ENCODE measurements at places on chromosomes 5 and 9.

GRCh38 chr9:123945532-123945931, 15.6 kb upstream of the DENND1A start:
- DNase-seq = no peak

DNA sequence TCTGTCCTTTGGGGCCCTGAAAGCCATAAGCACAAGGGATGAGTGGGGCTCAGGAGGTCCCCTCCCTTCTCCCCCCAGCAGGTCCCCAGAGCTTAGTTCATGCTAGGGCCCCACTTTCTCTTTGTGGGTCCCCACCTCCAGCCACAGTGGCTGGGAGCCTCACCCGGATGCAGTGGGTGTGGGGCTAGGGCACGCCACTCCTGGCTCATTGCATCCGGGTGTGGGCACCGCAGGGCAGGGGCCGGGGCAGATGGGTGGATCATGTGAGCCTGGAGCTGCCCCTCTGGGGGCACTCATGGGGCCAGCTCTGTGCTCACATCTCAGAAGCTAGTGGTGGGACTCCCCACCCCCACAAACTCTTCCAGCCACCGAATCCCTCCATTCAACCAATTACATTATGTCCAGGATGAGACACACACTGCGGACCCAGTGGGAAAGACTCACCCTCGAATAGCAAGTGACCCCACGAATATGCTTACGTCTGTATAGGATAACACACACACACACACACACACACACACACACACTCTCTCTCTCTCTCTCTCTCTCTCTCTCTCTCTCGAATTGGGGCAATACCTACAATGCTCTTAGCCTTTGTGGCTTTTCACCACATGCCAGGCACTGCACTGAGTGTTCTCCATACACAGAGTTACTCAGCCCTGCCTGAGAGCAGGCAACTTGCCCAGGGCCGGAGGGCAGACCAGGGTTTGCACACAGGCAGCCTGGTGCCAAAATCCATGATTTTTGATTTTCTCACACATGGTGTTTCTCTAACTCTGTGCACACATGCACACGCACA, 16.8 kb upstream of the PHYKPL start:
- DNase-seq = no peak

GRCh38 chr5:90193185-90193822, 216.3 kb downstream of the CETN3 start:
- DNase-seq = no peak

DNA sequence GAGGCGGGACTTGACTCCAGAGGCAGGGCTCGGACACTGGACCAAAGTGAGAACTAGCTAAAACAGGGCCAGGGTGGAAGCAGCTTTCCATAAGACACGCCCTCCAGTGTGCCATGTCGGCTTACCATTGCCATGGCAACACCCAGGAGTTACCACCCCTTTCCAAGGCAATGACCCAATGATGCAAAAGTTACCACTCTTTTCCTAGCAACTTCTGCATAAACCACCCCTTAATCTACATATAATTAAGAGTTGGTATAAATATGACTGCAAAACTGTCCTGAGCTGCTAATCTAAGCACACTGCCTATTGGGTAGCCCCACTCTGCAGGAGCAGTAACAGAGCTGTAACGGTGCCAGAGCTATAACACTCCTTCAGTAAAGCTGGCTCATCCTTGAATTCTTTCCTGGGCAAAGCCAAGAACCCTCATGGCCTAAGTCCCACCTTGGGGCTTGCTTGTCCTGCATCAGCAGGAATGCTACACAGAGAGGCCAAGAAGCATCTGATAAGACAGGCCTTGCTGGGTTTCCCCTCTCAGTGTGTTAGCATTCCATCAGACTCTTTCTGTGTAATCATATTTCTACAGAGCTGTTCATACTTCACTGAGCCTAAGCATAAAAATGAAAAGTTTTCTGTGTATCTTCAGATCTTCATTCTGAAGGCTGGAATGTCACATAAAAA, 262.7 kb upstream of the KLF9 start:
- no peak for DNase-seq

DNA sequence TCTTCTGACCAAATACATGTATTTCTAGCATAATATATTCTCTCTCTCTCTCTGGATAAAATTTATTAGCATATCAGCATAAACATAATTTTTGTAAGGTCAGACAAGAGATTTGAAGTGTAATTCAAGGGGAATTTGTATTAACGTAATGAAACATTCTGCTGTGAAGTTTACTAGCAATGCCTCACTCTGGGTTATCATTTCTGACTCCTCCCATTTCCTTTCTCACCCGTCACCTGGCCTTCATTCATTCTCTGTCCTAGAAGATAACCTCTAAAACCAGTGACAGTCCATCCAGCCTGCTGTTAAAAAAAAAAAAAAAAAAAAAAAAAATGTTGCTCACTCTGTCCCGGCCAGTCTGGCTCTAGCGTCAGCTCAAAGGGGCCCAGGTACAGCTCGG, 27.1 kb downstream of the GRAMD2B start:
- no peak for DNase-seq

DNA sequence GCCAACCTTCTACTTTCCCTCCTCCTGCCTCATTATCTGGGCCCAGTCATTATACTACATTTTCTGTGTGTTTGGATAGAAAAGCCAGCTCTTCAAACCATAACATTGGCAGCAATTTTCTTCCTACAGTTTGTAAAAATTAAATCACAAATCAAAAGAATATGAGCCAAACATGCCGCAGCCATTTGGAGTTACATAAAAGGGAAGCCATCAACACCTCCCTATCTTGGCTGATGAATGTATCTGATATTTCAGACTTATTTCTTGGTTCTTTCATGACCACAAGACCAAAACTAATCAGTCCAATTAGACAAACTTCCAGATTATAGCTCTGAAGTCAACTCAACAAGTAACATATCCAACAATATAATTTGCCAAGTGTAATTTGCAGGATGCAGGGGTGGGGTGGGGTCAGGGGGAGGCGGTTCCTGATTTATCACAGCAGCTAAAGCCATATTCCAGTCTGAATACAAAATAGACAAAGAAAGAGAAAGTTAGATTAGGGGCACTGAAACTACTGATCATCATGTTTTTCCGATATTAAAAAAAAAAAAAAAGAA, 89.4 kb upstream of the CNTLN start:
- no peak for DNase-seq

DNA sequence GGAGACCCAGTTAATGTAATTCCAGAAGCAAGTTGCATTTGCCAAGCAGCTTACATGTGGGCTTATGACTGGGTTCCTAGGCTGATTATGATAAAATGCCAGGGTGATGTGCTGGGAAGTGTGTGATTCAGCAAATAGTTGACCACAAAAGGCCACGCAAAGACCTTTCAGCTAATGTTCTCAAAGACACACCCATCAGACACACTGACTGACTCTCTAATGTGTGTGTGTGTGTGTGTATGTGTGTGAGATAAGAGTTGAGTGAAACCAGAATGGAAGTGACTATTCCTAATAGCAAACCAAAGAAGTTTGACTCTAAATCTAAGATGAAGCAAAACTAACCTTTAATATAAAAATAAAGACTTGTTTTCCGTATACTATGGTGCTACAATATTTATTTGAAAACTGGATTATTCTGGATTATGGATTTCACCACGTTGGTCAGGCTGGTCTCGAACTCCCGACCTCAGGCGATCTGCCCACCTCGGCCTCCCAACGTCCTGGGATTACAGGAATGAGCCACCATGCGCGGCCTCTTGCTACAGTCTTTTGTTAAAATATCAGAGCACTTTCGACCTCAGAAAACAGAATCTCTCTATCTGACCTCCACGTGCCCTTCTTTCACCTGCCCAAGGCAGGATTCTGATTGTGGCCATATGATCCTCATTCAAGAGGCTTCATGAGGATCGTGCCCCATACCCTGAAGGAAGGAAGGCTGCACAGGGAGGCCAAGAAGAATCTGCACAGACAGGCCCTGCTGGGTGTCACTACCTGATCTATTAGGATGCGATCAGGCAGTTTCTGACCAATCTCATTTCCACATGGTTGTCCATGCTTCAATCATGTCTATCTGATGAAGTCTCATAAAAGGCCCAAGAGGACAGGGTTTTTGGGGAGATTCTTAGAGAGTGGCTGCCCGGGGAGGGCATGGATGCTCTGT, 75.6 kb downstream of the USP20 start:
- DNase-seq = no peak

DNA sequence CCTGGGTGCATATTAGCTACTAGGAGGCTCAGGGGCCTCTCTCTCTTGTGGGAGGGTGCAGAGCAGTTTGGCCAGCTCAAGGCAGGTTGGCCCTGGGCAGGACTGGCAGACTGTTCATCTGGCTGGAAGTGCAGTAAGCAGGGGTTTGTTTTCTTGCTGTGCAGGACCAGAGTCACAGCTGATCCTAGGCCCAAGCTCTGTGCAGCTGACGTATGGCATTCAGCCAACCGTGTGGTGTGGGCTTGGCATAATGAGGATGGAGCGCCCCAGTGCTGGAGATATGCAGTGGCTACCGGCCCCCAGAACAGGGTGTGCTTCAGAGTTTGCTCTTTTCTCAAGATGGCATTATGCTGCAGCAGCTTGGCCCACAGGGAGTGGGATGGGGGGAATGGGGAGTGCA, 31.0 kb upstream of the PHF24 start:
- DNase-seq = no peak

- DNase-seq = no peak
Observed at GRCh38 chr5:7876867-7877266, 7.9 kb downstream of the MTRR start.

GRCh38 chr9:8903077-8903476, 1103.5 kb upstream of the DMAC1 start:
- DNase-seq = no peak

Measured in OCI-LY7 (cell line).